Left lung (tissue), 14 donors: ENCODE measurements at places on chromosomes 12 and 14.

GRCh38 chr12:76746516-76746915 is 17.4 kb upstream of the ZDHHC17 start:
- DNase-seq = no peak
- H3K36me3 ChIP-seq = no peaks in the 10 kb centered on the region
- no peak overlapping the region for H3K27ac ChIP-seq
- no peaks in the 10 kb centered on the region for H3K27me3 ChIP-seq
- H3K4me1 ChIP-seq = no peaks in the 10 kb centered on the region
- no peak overlapping the region for H3K4me3 ChIP-seq

GRCh38 chr12:67765776-67766766 is 117.5 kb downstream of the DYRK2 start:
- H3K27ac ChIP-seq = no peak overlapping the region
- no peak for DNase-seq
- H3K4me1 ChIP-seq = no peaks in the 10 kb centered on the region
- no peak overlapping the region for H3K4me3 ChIP-seq
- no peaks in the 10 kb centered on the region for H3K36me3 ChIP-seq
- no peaks in the 10 kb centered on the region for H3K27me3 ChIP-seq

DNA sequence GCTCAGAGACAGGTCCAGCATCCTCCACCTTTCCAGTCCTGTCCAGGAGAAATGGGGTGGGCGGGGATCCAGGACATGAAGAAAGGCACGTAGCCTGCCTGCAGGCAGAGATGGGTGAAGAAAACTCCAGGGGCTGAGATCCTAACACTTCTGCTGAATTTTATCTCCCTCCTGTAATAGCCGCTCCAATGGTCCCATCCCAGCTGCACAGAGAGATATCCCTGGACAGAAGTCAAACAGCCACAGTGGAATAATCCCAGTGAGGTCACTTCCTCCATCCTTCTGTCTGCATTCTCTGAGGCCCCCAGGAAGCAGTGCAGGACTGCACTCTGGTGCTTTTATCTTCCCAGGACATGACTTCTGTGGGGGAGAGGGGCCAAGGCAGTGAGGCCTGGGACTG is 26.3 kb downstream of the KRT18 start:
- no peak overlapping the region for H3K27ac ChIP-seq
- peaks cover 10% of the 10 kb centered on the region for H3K27me3 ChIP-seq
- no peaks in the 10 kb centered on the region for H3K4me1 ChIP-seq
- no peak for DNase-seq
- H3K4me3 ChIP-seq = no peak overlapping the region

DNA sequence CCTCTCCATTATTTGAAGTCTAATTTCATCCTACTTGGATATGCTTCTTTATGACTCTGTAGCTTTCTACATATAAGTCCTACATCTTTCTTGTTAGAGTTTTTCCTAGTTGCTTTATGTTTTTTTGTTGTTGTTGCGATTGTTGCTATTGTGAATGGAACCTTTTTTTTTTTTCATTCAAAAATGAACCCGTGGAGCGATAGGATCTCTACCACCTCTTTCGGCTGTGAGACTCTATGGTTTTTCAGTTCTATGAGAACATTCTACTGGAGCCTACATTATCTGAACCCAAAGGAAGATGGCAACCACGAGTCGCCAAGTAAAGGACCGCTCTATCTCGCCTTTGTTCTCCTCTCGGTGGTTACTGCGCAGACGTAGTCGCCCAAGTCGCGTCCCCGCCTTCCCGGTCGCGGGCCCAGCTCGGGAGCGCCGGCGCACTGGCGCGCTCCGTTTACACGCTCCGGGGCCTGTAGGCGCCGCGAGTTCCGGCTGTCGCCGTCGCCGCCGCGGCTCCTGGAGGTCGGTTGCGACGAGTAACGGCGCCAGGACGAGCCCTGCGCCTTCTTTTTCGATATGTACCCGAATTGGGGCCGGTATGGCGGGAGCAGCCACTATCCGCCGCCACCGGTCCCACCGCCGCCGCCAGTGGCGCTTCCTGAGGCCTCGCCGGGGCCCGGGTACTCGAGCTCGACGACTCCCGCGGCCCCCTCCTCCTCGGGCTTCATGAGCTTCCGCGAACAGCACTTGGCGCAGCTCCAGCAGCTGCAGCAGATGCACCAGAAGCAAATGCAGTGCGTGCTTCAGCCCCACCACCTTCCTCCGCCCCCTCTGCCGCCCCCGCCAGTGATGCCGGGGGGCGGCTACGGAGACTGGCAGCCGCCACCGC is at the start of gene YLPM1:
YLPM1 (plus strand) TSS at position 400 of the 886 bp plus-strand sequence; CDS start at position 574, 174 bp downstream.
- H3K4me3 ChIP-seq = peak within 1 kb of the TSS; percentile 66
- H3K36me3 ChIP-seq = no peaks in the 10 kb centered on the region
- peak within 1 kb of the TSS; percentile 81 for H3K27ac ChIP-seq
- DNase-seq = peak; percentile 98

DNA sequence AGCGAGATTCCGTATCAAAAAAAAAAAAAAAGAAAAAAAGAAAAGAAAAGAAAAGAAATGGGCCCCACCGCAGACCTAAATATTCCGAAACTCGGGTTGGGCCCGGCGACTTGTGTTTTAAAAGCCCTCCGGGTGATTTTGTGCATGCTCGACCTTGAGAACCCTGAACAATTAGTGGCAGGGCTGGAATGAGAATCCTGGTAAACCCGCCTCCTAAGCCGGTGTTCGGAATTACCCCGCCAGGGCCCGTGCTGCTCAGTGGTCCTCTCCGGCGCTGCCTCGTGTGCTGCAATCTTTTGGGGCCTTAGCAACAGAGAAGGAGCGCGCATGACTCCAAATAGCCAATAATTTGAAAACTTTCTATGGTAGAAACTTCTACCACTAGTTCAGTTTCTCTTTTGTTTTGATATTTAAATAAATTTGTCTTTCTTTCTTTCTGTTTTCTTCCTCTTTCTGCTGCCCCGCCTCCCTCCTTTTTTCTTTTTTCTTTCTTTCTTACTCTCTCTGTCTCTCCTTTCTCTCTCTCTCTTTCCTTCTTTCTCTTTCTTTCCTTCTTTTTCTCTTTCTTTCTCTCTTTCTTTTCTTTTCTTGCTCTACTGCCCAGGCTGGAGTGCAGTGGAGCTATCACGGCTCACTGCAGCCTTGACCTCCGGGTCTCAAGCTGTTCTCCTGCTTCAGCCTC is 1.5 kb upstream of the GALNT6 start:
- no peak overlapping the region for H3K27ac ChIP-seq
- no peaks in the 10 kb centered on the region for H3K36me3 ChIP-seq
- H3K4me1 ChIP-seq = peaks cover 5% of the 10 kb centered on the region
- no peak for DNase-seq

GRCh38 chr14:76083796-76084765 is 67.6 kb upstream of the GPATCH2L start:
- no peaks in the 10 kb centered on the region for H3K4me1 ChIP-seq
- no peak overlapping the region for H3K4me3 ChIP-seq
- H3K36me3 ChIP-seq = no peaks in the 10 kb centered on the region
- no peaks in the 10 kb centered on the region for H3K27me3 ChIP-seq

DNA sequence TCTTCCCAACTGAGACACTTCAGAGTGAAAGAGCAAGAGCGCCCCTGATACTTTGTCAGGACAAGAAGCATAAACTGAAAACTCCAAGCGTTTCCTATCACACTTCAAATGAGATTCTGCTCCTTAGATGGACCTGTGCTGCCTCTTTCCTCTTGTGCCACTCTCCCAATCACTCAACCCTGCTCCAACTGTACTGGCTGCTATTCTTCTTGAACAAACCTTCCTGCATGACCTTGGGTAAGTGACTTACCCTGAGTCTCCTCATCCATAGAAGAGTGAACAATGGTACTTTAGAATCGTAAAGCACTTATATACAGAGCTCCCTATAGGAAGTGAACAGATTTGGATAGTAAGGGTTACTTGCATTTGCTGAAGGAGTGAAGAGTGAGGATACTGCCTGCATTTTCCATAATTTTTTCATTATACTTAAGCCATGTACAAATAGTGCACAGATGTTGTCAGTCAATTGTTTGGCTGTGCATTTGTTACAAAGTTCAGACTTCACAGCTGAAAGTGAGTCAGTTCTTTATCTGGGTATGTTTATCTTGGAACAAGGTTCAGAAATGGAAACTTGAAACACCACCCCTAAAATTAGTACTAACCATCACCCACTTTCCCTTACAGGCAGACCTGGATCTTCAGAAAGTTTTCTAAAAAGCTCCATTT is 10.8 kb downstream of the MTERF2 start:
- H3K27me3 ChIP-seq = no peaks in the 10 kb centered on the region
- peaks cover 11% of the 10 kb centered on the region for H3K4me1 ChIP-seq
- H3K4me3 ChIP-seq = no peak overlapping the region
- peaks cover 12% of the 10 kb centered on the region for H3K36me3 ChIP-seq

GRCh38 chr14:100128688-100129087 is 30.8 kb downstream of the DEGS2 start:
- peaks cover 77% of the 10 kb centered on the region for H3K36me3 ChIP-seq
- H3K4me3 ChIP-seq = no peak overlapping the region
- DNase-seq = no peak
- H3K27me3 ChIP-seq = no peaks in the 10 kb centered on the region
- H3K27ac ChIP-seq = no peak overlapping the region

DNA sequence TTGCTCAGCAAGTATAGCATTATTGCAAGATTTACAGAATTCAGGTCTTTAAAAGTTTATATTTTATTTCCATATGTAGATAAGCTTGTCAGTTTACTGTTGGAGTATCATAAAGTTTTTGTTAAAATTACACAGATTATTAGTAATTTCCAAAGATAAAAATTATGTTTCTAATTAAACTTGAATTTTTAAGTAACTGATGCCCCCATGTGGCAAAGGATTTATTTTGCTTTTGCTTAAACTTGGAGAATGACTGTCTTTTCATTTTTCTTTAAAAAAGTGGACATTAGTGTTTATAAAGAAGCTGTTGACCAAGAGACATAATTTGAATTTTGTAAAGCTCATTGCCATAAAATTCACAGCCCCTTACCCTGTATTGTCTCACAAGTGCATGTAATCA is 45.8 kb downstream of the ETNK1 start:
- H3K27ac ChIP-seq = no peak overlapping the region
- H3K4me1 ChIP-seq = no peaks in the 10 kb centered on the region
- peaks cover 37% of the 10 kb centered on the region for H3K36me3 ChIP-seq
- H3K27me3 ChIP-seq = no peaks in the 10 kb centered on the region

DNA sequence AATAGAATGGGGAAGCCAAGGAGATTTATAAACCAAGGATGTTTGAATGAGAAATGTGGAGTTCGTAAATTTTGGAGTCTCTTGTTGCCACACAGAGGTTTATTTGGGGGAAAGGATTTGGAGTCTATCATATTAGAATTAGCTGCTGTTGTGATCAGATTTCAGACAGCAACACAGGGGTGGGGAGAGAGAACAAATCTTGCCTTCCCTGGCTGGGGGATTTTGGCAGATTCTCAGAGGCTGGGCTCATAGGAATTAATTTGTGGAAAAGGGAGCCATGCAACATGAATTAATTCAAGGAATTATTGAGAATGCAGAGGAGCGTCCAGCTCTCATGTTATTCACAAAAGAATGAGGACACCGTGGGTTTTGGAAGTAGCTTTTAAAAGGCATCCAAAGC is 73.9 kb upstream of the PRMT8 start:
- no peak overlapping the region for H3K4me3 ChIP-seq
- H3K4me1 ChIP-seq = no peaks in the 10 kb centered on the region
- no peak for DNase-seq
- no peak overlapping the region for H3K27ac ChIP-seq
- no peaks in the 10 kb centered on the region for H3K36me3 ChIP-seq

DNA sequence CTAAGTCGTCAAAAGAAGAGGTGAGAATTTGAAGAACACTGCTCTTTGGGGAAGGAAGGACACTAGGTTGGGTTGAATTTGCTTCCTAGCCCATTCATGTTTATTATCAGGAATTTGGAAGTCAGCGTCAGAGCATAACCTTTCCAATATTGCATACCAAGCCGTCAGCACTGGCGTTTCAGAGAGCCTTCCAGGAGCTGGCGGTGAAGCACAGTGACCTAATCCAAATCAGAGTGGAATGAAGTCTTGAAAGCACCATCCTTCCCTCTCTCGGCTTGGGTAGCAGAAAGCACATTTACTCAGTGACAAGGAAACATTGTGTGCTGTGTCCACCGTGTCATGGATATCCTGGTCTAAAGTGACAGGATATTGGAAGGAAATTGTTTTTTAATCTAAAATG is 240.3 kb upstream of the PELI2 start:
- peaks cover 5% of the 10 kb centered on the region for H3K4me1 ChIP-seq
- H3K36me3 ChIP-seq = no peaks in the 10 kb centered on the region
- H3K27ac ChIP-seq = no peak overlapping the region
- no peak overlapping the region for H3K4me3 ChIP-seq

DNA sequence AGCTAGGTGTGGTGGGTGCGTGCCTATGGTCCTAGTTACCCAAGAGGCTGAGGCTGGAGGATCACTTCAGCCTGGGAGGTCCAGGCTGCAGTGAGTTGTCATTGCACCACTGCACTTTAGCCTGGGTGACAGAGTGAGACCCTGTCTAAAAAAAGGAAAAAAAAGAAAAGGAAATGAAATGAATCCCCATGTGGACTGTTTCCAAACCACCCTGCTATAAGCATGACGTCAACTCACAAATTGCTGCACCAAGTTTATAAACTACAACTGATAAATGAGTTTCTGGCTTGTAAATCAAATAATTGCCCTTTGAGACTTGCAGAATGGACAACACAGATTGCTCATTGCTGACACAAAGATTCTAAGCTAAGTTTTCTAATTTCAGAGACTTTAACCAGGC is 51.0 kb upstream of the STK38L start:
- no peak overlapping the region for H3K27ac ChIP-seq
- H3K36me3 ChIP-seq = no peaks in the 10 kb centered on the region
- no peaks in the 10 kb centered on the region for H3K4me1 ChIP-seq
- H3K4me3 ChIP-seq = no peak overlapping the region
- no peak for DNase-seq

DNA sequence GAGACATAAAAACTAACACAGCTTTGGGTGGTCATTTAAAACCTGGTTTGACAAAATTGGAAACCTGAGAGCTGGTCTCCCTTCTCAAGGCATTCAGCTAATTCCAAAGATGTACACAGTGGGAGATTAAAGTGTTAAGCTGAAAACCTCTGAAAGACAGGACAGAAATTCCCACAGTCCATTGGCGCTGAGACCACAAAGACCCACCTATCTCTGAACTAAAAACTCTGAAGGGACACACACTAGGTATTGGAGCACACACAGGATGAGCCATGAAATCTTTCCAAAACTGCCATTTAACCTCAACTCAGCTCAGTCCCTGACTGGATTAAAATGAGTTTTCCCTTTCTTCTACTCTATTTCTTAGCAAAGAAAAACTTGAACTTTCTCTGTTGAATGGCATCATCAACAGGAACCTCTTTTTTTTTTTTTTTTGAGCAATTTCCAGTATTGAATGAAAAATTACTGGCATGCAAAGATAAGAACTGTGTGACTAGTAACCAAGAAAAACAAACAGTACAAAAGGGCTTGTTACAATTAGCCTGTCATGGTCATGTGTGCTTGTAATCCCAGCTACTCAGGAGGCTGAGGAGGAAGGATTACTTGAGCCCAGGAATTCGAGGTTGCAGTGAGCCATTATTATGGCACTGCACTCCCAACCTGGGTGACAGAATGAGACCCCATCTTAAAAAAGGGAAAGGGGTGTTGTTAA is 82.4 kb downstream of the IPO8 start:
- H3K4me3 ChIP-seq = no peak overlapping the region
- no peak for DNase-seq
- H3K36me3 ChIP-seq = no peaks in the 10 kb centered on the region
- H3K27me3 ChIP-seq = no peaks in the 10 kb centered on the region
- no peaks in the 10 kb centered on the region for H3K4me1 ChIP-seq
